ENCODE measurements at places on chromosomes 1 and 21.

DNA sequence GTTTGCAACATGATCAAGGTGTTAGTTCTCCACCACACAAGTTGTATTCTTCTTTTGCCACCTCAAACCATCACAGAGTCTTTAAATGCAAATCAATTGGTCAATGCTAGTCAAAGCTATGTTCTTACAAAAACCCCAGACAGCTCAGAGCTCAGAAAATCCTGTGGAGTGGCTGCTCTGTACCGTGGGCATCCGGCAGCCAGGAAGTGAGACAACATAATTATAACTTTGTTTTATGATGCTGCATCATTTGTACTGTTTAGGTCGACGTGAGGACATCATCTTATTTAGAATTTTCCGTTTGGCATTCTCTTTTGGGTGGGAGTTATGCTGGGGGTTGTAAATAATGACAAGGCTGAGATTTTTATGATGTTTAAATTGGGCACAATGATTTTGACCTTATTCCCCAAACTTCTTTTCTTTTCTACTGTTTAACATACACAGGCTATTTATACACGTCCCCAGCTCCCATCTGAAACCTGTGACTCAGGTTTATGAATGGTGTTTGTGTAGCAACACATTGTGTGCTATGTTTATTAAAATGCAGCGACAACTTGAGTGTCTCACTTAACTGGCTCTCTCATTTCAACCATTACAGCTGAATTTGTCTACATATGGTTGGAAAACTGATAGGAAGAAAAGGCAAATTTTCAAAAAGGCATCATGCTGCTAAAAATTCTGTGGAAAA lies 124.0 kb downstream of the CNIH3 start:
- DNase-seq = no peak

- DNase-seq = no peak
Observed at GRCh38 chr1:1398677-1399186, 403 bp downstream of the CCNL2 start.

- DNase-seq = no peak
Observed at GRCh38 chr1:212283741-212284140, 1.5 kb upstream of the PPP2R5A start.

DNA sequence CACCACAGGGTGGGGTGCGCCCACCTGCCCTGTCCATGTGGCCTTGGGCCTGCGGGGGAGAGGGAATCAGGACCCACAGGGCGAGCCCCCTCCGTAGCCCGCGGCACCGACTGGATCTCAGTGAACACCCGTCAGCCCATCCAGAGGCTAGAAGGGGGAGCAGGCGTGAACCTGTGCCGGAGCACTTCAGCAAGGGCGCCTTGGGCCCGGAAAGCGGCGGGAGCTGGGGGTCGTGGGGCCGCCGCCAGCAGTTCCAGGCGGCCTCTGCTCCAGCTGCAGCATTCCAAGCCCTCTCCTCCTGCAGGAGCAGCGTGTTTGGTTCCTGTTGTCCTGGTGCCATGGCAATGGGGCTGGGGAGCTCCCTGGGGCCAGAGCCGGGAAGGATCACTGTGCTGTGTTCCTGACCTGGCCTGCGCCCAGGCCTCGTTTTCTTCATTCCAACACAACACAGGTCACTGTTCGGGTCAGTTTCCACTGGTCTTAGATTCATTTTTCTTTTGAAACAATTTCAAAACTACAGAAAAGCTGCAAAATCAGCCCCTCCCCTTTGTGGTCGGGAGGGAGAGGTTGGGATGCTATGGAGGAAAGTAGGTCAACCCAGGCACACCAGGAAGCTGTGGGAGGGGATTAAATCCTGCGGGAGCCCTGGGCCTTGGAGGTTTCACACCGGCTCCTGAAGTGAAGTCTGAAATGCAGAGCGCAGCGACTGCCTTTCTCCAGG lies 18.8 kb downstream of the SLX9 start:
- no peak for DNase-seq

- no peak for DNase-seq
Observed at GRCh38 chr1:241592273-241592958, 47.8 kb downstream of the CHML start.

DNA sequence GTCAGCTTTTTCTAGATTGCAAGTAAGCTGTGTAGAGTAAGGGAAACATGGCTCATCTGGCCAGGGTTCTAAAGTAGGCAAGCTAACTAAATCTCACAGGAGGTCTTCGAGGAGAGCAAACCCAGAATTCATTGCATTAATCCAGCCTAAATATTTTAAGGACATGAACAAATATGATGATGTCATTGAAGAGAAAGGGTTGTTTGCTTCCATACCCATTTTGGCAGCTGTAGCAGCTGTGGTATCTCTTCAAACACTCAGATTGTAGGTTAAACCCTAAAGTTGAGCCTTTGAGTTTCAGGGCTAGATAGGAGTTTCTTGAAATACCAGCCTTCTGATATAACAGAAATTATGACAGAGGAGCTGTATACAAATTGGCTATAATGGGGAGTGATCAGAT lies 200.5 kb upstream of the C1orf105 start:
- no peak for DNase-seq

DNA sequence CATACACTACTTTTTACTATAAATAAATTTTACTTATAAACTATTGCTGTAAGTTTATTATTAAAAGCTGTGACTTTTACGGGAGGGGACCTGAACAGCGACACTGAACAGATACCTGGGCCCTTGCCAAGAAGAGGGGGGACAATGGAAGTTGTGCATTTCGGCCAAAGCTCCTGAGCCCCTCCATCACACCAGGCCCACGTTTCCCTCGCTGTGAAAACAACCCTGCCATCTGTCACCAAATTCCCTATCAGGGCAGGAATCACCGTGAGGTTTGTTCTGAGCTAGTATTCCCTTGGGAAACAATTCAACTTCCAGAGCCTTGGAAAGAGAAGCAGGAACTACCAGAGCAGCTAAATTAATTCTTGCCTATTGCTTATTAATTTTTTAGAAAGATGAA lies 37.0 kb downstream of the VTCN1 start:
- DNase-seq = no peak

GRCh38 chr1:159932296-159933285 lies 7.3 kb upstream of the TAGLN2 start:
- DNase-seq = no peak

GRCh38 chr1:193338194-193338593 lies 151.8 kb upstream of the B3GALT2 start:
- no peak for DNase-seq

- no peak for DNase-seq
Observed at GRCh38 chr1:204493145-204493983, 1.2 kb downstream of the PIK3C2B start.

DNA sequence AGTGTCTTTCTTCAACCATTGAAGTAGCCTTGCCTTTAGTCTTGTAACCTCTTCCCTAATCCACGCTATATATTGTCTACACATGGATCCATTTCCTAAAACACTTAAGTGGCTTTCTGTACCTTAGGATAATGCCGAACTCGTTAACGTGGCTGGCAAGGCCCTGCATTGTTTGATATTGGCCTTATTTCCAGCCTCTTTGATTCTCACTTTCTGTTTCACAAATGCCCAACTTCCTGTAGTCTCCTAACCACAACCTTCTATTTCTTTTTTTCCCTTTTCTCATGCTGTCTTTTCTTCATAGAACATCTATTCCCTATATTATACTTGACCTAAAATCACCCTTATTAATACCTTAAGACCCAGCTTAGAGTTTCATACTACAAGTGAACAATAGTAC lies 536.0 kb downstream of the LMO4 start:
- DNase-seq = no peak

DNA sequence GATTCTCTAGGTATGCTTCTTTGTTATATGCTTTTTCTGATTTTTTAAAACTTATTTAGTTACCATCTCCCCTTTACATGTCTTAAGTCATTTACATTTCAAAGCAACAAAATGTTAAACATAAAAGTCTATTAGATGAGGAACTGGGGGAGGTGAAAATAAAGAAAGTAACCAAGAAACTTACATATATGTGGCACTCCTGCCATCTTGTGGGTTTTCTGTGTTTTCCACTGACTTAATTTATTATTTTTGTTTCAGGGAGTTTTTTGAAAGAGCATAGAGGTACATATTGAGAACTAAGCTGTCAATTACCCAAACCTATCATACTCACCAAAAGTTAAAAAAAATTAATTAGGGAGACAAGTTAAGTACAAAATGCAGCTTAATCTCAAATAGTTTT lies 1531.1 kb downstream of the MRPL39 start:
- DNase-seq = no peak

GRCh38 chr1:41018018-41018410 lies 3.5 kb downstream of the SLFNL1 start:
- no peak for DNase-seq

DNA sequence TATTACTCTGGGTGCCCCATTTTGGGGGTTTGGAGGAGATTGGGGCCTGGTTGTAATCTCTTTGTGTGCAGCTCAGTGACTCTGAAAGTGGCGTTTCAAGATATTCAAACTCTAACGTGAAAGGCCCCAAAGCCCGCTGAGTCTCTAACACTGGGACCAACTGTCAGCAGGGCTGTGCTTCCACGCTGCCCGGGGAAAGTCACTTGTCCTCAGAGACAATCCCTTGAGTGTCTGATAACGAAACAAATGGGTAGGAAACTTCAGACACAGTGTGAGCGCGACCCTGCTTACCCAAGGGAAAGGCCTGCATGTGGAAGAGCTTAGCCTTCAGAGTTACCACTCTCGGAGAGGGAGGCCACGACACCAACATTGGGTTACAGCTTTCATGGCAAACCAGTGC lies 837 bp downstream of the UBASH3A start:
- DNase-seq = no peak

- DNase-seq = no peak
Observed at GRCh38 chr1:165312591-165312990, 43.9 kb downstream of the LMX1A start.

DNA sequence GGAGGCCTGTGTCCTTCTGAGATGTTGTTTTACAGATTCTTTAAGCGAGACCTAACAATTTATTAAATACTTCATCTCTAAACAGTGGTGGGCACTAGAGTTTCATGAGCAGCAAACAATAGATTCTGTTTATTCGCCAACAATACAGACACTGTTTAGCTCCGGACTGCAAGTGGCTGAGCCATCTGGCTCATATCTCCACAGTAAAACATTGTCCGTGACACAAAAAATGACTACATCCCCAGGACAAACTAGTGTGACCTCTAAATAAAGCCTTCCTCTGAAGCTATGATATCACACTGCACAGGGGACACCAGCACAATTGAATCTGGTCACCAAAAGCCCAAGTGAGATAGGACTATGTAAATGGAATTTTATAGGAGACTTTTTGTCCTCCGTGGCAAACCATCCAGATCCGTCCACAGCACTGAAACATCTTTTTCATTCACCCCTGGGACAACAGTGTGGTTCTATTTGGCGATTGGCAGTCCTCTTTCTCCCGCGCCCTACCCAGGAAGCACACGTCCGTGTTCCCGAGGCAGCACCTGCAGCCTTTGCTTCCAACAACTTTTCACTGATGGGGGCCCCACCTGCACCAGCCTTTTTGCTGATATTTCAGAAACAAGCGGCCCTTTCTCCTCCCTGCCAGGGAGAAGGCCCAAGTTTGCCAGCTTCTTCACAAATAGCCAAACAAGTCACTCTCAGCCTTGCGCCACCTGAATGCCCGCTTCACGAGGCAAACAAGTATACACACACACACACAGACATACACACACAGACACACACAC lies 47.4 kb downstream of the OLIG1 start:
- no peak for DNase-seq
